ENCODE measurements at places on chromosomes 2 and 18.
A peak's percentile ranks its signal among the peaks of the same experiment; 100 is the strongest.

DNA sequence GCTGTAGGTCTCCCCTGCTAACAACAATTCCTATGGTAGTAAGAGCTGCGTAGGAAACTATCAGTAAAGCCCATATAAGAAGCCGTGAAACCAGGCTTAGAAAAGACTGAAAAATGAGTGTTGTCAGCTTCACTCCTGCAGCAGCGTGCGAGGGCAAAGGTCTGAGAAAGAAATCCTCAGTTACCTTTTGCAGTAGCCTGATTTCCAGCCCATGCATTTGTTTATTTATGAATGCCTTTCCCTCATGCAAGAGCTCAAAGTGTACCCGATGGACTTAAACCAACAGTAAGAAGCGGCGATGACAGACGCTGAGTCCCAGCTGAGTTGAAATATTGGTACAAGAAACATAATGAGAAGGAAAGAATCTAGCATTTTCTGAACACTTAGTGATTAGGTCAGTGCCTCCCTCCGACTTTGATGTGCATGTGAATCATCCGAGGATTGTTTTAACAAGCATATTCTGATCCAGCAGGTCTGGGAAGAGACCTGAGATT lies 15.0 kb upstream of the POLI start:
- no peak for DNase-seq

DNA sequence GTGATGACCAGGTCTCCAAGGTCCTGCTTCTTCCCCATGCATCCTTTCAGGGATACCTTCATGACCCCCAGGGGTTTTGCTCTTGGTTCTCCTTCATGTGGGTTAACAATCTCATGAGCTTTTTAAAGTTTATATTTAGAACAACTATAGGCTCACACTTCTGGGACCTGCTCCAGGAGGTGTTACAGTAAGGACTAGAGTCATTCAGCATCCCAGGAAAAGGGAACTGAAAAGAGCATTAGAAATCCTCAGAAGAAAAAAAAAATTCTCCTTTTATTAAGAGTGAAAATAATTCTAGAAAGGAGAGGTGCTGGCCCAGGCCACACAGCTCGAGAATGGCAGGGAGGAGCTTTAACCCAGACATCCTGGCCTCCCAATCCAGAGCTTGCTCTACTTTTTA lies 66.5 kb downstream of the SETBP1 start:
- DNase-seq, result no peak

- no peak for DNase-seq
Observed at GRCh38 chr2:15861898-15862297, 78.5 kb upstream of the MYCN start.

- no peak for DNase-seq
Observed at GRCh38 chr2:143564419-143564818, 435.2 kb downstream of the ARHGAP15 start.

DNA sequence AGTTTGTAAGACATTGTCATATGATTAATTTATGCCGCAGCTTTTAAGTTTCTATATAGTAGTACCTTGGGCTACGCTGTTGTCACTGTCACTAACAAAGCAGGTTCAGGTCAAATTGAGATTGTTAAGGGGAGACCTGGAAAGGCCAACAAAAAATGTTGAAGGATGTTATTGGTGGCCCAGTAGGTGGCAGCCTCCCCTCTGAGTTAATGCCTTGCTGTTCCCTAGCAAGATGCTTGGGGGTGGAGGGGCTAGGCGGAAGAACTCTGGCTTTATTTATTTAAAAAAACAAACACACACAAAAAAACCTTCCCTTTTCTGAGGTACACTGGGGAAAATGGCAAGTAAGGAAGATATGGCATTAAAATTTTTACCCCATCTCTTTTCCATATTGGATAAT lies 128.3 kb upstream of the ATP5MC3 start:
- peak; percentile 61 for DNase-seq

DNA sequence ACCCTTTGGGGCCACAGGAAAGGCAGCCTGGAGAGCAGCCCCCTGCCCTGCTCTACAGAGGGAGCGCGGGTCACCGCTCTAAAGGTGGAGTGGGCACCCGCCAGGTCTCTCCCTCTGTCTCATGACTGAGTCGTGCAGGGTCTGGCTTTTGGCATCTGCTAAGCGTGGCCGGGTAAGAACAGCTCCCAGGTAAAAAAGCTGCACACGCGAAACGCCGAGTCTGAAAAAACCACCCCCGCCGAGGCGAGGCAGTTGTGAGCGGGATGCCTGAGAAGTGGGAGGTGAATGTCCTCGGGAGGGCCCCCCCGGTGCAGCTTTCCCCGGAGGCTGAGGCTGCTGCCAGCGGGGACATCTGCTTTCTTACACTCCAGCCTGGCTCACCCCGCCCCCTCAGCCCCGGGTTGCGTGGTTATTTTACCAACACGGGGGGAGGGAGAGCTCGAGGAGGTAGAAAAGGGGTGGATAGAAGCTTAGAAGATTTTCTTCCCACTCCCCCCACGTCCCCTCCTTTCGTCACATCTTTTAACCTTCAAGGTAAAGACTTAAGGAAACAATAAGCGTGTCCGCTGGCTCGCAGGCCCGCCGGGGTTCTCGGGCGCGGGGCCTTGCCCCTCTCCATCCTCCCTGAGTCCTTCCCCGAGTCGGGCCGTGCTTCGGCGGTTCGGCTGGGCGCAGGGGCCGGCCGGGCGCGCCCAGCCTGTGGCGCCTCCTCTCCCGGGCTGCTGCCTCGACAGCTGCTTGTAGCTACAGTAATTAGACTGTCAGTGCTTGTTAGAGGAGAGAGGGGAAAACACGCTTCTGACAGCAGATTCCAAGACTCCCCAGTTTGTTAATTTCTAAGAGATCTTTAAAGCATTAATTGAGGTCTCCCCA lies 70.6 kb upstream of the PSMD14 start:
- no peak for DNase-seq

DNA sequence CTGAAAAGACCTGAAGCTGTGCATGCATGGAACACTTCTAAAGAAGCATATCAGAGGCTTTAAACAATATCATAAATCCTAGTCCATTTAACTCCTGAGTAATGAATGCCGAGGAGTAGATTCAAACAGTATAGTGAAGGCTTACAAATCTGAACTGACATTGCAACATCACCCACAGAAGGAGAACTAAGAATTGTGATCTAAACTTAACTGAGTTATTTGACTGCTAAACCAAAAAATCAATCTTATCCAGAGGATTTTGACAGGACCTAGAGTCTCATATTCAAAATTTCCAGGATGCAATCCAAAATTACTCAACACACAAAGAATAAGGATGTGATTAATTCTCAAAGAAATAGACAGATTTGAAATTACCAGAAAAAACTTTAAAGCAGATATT lies 181.0 kb downstream of the SLC39A10 start:
- DNase-seq, result no peak

DNA sequence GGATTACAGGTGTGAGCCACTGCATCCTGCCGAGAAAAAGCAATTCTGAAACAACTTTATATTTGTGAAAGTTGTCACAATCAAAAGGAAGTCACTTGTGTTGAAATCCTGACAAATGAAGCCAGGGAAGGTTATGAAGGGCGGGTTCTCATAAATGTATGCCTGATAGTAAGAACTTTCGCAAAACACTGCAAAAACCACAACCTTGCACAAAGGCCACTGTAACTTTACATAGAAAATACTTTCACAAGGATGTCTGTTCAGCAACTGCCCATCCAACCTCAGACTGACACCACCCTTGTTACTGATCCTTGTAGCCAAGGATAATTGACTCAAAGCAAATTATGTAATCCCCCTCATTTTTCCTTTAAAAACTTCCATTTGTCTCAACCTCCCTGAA lies 90.6 kb downstream of the SLC4A3 start:
- DNase-seq, result no peak

DNA sequence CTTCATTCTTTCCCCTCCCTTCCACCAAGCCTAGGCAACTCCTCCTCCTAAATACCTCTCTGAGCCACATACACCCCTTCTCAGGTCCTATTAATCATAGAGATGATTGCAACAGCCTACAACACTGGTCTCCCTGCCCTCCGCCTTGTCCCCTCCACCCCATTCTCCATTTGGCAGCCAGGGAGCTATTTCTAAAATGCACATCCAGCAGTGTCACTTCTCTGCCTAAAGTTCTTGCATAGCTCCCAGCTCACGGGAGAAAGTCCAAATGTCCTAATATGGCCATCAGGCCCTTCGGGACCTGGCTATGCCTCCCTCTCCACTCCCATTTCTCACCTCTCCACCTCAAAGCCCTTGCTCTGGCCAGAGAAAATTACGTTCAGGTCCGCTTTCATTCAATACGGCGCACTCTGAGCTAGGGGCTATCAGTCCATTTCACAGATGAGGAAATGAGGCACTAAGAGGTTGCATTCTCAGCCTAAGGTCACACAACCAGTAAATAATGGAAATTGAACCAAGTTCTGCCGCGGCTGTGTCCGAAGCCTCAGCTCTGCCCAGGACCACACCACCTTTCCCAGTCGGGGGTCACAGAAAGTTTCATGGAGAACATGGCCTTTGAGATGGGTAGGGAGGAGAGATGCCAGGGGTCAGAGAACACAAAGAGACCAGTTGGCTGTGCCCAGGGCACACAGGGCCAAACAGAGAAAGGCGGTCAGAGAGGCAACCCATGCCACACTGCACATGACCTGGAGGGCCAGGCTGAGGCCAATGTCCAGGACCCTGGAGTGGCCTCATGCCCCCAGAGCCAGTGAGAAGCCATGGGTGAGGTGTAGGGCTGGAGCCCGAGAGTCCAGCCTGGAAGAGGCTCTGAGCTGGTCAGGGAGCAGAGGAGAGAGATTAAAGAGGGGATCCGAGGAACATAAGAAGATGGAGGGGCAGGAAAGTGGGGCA lies 72.8 kb downstream of the TNS1 start:
- DNase-seq, result no peak

DNA sequence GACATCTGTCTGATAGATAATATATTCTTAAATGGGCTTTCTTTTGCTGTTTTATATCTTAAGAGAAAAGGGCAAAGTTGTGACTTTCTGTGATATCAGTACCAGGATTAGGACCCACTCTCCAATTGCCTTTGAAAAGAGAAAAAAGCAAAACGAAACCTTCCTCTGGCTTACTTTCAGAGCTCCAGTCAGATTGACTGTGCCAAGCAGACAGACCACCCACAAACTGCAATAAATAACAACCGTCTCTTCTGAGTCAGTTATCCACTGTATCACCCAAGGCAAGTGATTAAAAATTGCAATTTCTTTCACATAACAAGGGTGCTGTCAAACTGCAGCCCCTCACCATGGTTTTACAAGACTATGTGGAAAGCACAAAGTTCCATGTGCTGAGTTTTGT lies 230.5 kb upstream of the SETBP1 start:
- DNase-seq, result no peak

- DNase-seq, result no peak
Observed at GRCh38 chr18:21725201-21725600, 15.4 kb upstream of the MIB1 start.

GRCh38 chr2:234403074-234403473 lies 93.8 kb downstream of the ARL4C start:
- DNase-seq, result no peak

GRCh38 chr2:64807417-64807816 lies 153.7 kb upstream of the SERTAD2 start:
- DNase-seq, result no peak
